Natural killer cell (primary cell): ENCODE measurements at places on chromosomes 16 and 17.

DNA sequence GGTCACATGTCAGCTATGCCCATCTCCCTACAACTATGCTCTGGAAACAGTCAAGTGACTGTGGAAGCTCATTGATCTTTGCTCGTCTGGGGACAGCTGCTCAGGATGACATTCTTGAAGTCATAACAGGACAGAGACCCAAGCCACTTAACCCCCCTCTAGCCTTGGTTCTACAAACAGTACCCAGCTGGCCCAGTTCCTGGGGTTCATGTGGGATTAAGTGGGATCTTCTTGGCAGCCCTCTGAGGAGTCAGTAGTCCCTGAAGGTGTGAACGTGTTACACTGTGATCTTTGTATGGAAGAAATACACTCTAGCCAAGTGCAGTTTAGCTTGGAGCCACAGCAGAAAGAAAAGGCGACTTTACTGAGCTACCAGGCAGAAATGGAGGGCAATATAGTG is 25.8 kb downstream of the UBN1 start:
- no peak for DNase-seq

GRCh38 chr17:60103957-60104356 is 25.2 kb upstream of the HEATR6 start:
- DNase-seq = no peak

- DNase-seq = no peak
These were observed 2.1 kb downstream of the KRT33B start for GRCh38 chr17:41367426-41368075.

DNA sequence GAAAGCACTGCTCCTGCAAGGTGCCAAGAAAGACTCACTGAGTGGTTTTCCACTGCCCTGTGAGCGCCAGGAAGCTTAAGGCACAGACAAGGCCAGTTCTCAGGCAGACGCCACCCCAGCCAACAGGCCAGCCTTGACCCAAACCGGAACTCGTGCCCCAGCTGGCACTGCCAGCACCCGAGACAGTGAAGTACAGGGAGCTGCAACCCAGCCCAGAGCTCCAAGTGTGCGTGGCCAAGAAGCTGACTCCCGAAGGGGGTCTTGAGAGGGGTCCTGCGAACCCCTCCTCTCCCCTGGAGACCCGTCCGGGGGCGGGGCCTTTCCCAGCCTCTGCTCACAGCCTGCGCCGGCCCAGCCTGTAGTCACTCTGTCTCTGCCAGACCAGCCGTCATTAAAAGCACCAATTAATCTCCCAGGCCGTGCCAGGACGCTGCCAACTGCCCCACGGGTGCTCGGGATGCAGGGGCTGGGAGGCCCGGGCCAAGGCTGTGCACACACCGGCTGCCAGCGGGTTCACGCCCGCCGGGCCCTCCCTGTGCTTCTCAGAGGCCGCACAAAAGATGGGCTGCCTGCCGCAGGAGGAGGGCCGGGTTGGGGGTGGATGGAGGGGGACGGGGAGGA is 4.4 kb upstream of the SOX8 start:
- no peak for DNase-seq

DNA sequence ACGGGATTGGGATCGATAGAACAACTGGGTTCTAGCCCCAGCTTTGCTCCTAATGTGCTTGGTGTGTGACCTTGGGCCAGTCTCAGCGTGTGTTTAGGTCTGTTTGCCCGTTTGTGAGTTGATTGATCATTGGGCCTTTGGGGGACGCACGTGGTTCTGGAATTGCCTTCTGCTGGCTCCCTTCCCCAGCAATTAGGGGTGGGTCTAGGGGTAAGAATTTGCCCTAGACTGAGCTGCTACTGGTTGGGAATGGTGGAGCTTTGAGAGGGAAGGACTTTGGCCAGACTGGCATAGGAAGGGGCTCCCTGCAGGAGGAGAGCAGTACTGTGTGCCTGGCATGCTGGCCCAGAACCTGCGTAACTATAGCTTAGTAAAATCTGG is 1.5 kb downstream of the SPNS2 start:
- no peak for DNase-seq

- no peak for DNase-seq
These were observed 2.8 kb downstream of the NPB start for GRCh38 chr17:81904600-81905423.

DNA sequence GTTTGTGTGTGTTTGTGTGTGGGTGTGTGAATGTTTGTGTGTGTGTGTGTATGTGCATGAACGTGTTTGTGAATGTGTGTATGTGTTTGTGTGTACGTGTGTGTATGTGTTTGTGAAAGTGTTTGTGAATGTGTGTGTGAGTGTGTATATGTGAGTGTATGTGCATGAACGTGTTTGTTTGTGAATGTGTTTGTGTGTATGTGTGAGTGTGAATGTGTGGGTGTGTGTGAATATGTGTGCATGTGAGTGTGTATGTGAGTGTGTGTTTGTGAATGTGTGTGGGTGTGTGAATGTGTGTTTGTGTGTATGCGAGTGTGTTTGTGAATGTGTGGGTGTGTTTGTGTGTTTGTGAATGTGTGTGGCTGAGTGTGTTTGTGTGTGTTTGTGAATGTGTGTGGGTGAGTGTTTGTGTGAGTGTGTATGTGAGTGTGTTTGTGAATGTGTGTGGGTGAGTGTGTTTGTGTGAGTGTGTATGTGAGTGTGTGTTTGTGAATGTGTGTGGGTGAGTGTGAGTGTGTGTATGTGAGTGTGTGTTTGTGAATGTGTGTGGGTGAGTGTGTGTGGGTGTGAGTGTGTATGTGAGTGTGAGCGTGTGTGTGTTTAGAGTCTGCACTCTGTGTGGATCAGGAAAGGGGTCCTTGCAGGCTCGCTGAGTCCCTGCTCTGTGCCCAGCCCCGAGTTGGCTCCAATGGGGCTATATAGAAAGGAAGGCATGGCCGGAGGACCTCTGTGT is 890 bp upstream of the CD300A start:
- DNase-seq = no peak

DNA sequence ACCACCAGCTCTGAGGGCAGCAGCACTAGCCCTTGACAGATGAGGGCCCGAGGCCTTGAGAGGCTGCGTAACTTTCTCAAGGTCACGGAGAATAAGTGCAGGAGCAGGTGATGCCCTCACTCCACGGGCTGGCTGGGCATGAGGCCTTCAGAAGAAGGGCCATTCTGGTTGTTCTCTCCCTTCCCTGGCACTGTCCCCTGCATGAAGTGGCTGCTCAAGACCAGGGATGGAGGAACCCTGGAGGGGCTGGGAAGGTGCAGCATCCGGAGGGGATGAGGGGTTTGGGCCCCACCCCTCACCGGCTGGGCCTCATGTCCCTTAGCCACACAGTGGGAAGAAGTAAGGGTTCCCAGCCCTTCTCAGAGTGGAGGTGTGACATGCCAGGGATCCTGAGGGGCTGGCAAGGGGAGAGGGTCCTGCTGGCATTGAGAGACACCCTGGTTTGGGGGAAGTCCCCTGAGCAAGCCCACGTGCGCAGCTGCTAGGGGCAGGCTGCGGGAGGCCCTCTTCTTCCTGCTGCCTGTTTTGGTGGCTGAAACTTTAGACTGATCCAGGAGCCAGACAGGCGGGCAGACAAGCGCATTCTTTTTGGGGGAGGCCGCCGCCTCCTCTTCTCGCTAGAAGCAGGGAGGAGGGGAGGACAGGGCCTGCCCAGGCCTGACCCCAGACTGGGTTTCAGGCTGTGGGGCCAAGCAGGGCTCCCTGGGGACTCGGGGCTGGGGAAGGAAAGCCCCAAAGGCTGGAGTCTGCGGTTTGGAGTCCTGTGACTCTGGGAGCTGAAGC is 74.0 kb downstream of the N4BP1 start:
- peak; percentile 33 for DNase-seq

- DNase-seq = no peak
These were observed 1.7 kb upstream of the PIGS start for GRCh38 chr17:28573040-28573380.

DNA sequence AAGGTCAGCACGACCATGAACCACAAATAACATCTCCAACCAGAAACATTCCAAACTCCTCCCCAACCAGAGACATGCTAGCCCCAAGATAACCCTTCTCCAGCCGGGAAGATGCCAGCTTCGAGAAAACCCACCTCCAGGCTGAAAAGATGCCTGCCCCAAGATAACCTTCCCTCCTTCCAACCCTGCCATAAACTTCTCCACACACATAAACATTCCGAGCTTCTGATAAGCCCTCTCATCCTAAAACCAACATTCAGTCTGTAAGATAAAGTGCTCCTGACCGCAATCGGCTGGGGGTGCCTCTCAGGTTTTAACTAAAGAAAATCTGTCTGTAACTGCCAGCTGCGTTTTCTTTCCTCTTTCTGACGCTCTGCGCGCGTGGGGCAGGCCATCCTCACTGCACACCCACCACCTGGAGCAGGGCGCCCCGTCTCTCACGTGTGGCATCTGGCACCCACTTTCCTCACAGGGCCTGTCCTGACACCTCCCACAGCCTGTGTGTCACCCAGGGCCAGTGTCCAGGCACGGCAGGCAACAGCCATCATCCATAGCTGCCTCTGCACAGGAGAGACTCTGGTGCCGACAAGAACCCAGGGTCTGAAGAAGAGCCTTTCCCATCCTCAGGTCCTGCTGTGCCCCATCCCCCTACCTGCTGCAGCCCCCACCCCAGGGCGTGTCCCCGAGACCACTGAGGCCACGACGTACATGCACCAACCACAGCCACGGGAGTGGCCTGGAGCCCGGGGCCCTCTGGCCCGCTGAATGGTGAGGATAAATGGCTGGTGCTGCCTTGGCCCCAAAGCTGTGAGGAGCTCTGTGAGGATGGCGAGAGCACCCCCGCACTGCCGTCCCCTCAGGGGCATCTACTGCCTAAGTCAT is 3.7 kb downstream of the TEPSIN start:
- DNase-seq = no peak

DNA sequence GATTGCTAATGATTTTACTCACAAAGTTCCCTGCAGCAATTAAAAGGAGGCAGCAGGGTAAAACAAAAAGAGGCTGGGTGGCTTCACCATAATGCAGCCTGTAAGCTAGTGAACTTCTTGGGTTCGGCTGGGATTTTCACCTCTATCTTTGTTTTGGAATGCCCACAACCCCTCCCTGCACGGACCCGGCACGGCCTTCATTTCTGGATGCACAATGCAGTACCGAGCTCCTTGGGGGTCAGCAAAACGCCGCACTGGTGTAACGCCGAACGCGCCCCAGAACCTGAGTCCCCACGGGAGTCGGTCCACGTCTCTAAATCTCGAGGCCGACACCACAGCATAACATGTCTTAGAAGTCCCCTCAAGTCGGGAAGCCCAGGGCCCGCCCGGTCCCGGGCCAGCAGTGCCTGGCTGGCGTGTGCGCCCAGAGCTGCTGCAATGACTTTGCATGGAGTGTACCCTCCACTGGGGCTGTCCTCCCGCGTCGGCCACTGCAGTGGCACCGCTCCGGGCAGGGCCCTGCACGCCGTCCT is 759 bp downstream of the UBE2O start:
- DNase-seq = peak; percentile 47

DNA sequence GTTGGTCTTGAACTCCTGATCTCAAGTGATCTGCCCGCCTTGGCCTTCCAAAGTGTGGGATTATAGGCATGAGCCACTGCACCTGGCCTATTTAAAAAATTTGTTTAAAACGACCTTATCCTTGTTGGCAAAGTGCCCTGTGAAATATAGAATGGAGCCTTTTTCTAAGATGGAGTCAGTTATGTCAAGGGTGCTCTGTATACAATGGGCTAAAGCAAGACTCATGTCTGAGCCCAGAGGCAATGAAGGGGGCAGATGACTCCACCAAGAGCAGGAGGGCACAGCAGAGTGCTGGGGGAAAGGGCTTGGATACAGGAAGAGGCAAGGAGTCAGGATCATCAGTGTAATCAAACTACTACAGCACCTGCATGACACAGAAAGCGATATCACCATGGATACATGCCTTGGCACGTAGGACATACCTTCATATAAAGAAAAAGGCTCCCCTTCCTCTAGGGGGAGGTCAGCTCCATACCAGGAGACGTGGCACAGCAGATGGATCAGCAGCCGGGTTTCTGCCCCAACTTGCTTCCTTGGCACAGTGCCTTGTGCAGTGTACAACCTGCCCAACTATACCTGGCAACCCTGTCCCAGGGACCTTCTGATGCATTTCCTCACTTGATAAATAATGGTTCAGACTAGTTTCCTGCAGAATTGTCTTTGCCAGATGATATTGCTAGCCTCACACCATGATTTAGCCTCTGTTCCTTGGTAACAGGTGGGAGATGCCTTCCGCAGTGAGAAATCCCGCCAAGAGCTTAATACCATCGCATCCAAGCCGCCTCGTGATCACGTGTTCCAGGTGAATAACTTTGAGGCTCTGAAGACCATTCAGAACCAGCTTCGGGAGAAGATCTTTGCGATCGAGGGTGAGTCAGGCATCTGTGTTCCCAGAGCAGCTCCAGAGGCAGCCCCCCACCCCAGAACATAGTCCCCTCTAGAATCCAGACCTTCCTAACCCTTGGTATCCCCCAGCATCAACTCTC is 15.3 kb downstream of the ITGAM start:
- DNase-seq = no peak

- DNase-seq = no peak
These were observed 302.3 kb downstream of the SLC39A11 start for GRCh38 chr17:72790190-72790589.

GRCh38 chr17:72358465-72358864 is 237.6 kb downstream of the SOX9 start:
- no peak for DNase-seq

GRCh38 chr17:50798424-50799288 is 31.3 kb upstream of the ANKRD40CL start:
- DNase-seq = no peak

DNA sequence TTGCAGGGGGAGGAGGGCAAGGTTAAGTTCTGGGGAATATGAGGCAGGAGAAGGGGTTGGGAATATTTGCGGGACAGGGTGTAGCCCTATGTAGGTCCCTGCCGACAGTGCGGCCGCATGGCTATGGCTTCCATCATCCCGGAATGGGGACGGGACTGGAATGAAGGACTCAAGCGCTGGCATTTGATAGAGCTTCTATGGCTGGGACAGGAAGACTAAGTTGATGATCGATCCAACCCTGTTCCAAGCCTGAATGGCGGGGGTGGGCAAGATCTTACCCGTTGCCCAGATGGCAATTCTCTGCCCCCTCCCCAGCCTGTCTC is 47.1 kb downstream of the SRCIN1 start:
- no peak for DNase-seq

DNA sequence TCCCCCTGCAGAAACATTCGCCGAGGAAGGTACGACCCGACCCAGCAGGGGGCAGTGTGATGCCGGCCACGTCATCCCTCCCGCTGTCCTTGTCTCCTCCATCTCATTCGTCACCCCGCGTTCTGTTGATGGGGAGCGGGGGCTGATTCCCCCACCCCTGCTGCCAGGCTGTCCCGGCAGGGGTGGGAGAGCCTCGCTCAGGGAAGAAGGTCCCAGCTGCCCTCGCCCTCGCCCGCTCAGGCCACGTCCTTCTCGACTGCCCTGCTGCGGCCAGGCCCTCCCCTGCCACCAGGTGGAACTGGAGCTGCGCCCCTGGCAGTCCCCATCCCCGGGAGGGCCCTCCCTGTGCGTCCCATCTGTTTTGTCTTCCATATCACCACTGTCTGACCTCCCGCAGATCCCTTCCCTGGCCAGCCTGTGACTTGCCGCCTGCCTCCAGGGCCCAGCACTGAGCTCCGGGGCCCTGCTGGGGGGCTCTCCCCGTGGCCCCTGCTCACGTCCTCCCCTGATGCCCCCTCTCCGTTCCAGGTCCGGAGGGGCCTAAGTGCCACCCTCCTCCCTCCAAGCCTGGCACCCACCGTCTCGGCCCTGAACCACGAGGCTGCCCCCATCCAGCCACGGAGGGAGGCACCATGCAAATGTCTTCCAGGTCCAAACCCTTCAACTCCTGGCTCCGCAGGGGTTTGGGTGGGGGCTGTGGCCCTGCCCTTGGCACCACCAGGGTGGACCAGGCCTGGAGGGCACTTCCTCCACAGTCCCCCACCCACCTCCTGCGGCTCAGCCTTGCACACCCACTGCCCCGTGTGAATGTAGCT is 20.6 kb downstream of the ADAM11 start:
- DNase-seq = peak; percentile 74

- DNase-seq = no peak
These were observed 23.0 kb upstream of the NSRP1 start for GRCh38 chr17:30093463-30094147.
